Neural crest cell (in vitro differentiated cells): ENCODE measurements at places on chromosomes 3 and 15.
A peak's percentile ranks its signal among the peaks of the same experiment; 100 is the strongest.

DNA sequence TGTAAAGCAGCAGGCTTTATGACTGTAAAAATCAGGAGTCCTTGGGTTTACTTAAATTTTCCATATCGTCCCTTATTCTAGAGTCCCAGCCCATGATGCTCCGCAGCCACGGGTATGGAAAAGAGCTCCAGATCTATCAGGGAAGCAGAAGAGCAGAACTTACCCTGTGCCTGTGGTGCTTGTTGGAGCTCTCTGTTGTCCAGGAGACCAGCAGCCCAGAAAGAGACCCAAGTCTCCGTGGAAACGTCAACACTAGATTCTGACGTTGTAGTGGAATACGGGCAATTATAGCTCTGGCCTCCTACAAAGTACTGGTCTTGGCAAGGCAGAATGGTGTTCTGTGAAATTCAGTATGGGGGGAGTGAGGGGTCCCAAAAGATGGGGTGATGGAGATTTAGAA, 2.0 kb downstream of the GMNC start:
- DNase-seq = no peak

- no peak for DNase-seq
Observed at GRCh38 chr3:8623741-8624140, 20.9 kb downstream of the SSUH2 start.

GRCh38 chr3:78140274-78140673, 1100.4 kb downstream of the ROBO2 start:
- no peak for DNase-seq

DNA sequence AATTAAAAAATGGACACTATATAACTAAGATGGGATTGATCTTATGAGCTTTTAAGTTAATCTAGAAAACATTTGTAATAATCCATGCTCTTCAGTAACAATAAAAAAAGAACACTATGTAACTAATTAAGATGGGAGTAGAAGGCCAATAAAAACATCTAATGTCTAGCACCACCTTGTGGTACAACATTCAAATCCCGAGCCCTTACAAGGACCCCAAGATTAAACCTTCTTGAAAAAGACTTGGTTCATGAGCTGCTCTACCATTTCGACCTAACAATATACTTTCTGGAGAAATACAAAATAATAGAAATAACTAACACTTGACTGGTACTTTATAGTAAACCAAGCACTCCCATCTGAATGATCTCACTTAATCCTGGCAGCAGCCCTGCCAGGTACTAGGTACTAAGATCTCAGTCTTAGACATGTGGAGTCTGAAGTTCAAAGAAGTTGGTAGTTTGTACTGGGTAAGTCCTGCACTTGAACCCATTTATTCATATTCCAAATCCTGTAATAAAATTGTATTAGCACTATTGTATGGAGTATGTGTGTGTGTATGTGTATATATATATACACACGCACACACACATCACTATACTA, 21.8 kb downstream of the METTL6 start:
- no peak for DNase-seq

DNA sequence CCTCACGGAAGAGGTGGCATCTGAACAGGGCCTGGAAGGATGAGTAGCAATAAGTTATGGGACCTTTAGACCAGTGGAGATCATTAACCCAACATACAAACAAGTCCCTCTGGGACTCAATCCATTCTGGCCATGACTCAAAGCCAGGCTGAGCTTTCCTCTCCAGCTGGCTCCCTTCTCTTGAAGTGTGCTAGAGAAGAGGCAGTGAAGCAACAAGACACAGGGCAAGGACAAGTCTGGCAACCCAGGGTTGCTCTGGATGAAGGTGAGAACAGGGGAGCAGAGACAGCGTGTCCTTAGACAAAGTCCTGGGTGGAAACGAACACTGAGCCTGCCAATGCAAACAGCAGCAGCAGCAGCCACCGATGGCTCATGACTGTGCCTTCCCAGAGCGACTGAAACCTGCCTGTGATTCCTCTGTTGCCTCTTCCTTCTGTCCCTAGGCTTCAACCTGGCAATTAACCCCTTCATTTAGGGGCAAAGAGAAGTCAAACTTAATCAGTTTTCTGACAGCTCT, 86.8 kb downstream of the BDH1 start:
- no peak for DNase-seq

- no peak for DNase-seq
Observed at GRCh38 chr3:7038394-7038793, 177.5 kb downstream of the GRM7 start.

DNA sequence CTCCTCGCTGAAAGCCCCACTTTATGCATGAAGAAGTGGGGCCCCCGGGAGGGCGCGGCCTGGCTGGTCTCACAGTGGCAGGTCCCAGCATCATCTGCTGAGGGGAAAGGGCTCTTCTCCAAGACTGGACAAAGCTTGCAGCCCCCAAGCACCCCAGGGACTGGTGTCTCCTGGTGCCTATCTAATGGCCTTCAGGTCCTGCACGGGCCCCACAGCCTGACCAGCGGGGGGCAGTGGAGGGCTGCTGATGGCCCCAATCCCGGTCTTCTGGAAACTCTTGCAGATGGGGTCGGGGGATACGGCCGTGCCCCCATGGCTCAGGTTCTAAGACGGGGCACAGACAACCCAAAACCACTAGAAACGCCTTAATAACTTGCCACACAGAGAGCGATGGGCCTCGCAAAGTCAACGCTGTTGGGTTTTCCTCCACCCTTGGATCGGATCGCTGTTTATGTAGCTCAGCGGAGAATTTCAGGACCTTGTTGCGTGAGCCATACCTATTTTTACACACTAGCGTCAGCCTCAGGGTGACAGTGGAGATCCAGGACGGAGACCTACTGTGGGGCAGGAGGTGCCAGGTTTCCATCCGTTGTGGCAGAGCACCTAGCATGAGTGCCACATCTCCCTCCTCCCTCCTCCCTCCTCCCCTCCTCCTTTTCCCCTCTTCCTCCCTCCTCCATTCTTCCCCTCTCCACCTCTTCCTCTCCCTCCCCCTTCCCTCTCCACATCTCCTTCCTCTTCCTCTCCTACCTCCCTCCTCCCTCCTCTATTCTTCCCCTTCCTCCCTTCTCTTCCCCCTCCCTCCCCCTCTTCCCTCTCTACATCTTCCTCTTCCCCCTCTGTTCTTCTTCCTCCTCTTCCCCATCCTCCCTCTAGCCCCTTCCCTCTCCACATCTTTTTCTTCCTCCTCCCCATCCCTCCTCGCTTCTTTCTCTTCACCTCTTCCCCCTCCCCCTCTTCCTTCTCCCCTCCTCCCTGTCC, 79.3 kb upstream of the ALDH1L1 start:
- peak; percentile 36 for DNase-seq

- DNase-seq = no peak
Observed at GRCh38 chr3:177169936-177170722, 27.2 kb downstream of the TBL1XR1 start.

DNA sequence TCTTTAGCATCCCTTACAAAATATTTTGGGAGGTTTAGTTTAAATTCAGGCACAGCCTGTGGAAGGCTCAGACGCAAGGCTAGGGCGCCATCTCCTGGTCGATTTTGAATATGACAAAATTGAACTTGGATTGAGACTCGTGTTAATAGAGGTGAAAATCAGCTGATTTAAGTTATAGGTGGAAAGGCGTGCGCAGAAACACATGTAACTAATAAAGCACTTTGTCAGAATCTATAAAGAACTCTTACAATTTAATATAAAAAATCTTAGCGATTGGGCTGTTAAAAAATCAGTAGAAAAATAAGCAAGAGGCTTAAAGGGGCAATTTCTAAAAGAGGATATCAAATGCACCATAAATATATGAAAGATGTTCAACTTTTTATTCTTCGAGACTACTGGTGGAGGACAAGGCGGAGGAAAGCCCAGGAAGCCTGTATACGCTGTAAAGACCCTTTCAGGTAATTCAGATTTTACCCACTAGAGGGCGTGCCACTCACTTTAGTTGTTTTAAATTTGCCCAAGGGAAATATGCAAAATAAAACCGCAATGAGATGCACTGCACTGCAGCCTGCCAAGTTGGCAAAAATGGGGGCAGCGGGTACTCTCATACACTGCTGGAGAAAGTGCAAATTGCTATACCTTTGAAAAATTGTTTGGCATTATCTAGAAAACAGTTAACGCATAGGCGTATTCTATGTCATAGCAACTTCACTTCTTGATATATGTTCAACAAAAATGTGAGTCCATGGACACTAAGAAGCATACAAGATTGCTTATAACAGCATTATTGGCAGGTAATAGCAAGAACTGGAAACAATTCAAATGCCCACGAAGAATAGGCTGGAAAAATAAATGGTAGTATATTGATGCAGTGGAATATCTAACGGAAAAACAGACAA, 64.7 kb downstream of the SLC30A4 start:
- peak; percentile 94 for DNase-seq

DNA sequence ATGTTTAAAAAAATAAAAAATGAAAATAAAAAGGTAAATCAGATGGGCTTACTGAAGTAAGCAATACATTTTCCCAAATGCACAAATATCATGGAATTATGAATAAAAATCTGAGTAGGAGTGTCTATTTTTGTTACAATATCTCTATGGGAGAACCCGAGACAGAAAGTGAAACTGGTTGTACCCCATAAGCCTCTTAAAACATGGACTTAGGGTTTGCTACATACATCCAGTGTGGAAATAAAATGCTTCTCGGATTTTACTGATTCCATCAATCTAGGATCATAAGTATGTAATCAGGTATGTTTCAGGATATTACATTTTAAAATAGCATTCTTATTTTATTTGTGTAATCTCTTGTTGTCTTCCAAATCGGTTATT, 177.8 kb upstream of the CDIN1 start:
- no peak for DNase-seq

GRCh38 chr3:129890891-129891290, 2.6 kb downstream of the TMCC1 start:
- DNase-seq = no peak

- no peak for DNase-seq
Observed at GRCh38 chr3:15632212-15632580, 30.7 kb downstream of the BTD start.

DNA sequence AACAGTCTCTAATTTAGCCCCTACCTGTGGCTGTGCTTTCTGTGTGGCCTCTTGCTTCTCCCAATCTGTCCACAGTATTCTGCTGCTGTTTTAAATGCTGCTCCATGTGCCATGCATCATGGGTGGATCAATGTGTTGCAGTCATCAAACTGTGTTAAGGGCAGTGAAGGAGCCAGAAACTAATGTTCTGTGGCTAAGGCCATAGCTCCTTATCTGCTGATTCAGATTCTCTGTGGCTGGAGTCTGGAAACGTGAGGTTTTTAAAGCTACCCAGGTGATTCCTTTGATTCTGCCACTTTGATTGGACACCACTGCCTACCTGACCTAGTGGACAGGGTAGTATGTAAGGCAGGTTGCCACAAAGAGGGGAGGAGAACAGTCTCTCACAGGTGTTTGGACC, 44.8 kb downstream of the MORC1 start:
- no peak for DNase-seq

- no peak for DNase-seq
Observed at GRCh38 chr3:113186566-113186965, 24.8 kb upstream of the BOC start.

GRCh38 chr3:42753757-42754156, 19.3 kb downstream of the CCDC13 start:
- no peak for DNase-seq

DNA sequence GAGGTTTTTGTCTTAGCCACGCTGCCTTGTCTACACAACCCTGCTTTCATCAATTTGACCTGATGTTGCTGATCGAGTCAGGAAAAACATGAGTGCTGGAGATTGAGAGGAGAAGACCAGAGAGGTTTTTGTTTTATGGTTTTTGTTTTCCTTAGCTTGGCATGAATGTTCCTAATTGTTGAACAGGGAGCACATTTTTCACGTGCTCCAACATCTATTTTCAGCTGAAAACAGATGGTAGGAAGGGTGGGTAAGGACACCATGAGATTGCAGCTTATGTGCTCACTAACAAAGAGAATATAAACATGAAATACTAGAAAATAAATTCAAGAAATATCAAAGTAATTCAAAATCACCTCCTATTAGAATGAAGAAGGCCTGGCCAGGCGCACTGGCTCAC, 79.9 kb upstream of the LMCD1 start:
- DNase-seq = no peak

- no peak for DNase-seq
Observed at GRCh38 chr3:40653878-40654277, 129.1 kb downstream of the ZNF621 start.

DNA sequence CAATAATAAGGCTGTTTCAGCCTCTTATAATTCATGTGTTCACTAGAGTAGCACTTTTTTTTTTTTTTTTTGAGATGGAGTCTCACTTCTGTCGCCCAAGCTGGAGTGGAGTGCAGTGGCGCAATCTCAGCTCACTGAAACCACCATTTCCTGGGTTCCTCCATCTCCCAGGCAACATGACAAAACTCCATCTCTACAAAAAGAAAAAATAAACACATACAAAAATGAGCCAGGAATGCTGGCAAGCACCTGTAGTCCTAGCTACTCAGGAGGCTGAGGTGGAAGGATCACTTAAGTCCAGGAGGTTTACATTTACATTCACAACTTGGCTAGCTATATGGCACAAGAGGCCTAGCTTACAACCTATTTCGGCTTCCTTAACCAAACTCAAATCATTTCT, 6.8 kb downstream of the USP4 start:
- DNase-seq = no peak

- DNase-seq = no peak
Observed at GRCh38 chr3:105166893-105167292, 199.8 kb upstream of the ALCAM start.

DNA sequence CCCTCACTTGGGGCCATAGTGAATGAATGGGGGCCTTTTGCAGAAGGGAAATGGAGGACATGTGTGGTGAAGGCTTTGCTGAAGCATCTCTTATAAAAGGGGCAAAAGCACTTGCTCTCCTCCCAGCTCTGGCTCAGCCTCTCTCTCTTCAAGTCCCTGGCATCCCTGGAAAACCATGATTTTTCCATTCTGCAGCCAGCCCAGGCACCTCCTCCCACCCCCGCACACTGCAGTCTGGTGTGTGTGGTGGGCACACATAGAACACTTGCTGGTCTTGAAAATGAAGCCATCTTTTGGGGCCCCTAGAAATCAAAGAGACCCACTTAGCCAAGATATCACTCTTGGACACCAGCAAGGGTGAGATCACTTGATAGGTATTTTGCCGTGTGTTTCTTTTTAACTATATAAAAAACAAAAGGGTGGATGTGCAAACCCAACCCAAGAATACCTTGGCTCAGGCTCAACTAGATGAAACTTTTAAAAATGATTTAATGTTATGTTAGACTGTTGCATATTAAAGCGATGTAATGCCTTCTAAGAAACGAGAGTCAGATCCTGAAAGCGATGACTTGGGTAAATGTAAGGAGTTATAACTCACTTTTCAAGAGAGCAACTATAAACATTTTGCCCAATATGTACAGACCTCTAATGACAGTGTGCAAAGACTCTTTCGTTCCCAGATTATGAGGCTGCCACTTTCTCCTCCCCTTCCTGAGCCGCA, 16.4 kb upstream of the ALDH1A3 start:
- no peak for DNase-seq
